Muscle of arm (tissue), 14 donors: ENCODE measurements at places on chromosomes 6 and 20. TPM values are rescaled to one million over a fixed set of nuclear protein-coding genes. Genes with fewer than 3 reads are reported as not detected.

The PMEPA1 gene
- polyA plus RNA-seq: 19.0 TPM

The DPPA5 gene
- not detected for polyA plus RNA-seq

The WFDC10B gene
- polyA plus RNA-seq: not detected

The SLC17A3 gene
- polyA plus RNA-seq: not detected

The TNFRSF6B gene
- polyA plus RNA-seq: 1.9 TPM

The HLA-DPB1 gene
- polyA plus RNA-seq: 9.6 TPM

- no peak for DNase-seq
These were observed 478 bp upstream of the MTHFD1L start for GRCh38 chr6:150865043-150865405.

- DNase-seq: peak; percentile 72
These were observed 2.0 kb downstream of the SPAG4 start for GRCh38 chr20:35617397-35618262.

GRCh38 chr20:2654384-2654822 is 2.0 kb downstream of the NOP56 start:
- DNase-seq: no peak

- no peak for DNase-seq
These were observed 22.3 kb downstream of the ELOVL5 start for GRCh38 chr6:53326372-53327016.

DNA sequence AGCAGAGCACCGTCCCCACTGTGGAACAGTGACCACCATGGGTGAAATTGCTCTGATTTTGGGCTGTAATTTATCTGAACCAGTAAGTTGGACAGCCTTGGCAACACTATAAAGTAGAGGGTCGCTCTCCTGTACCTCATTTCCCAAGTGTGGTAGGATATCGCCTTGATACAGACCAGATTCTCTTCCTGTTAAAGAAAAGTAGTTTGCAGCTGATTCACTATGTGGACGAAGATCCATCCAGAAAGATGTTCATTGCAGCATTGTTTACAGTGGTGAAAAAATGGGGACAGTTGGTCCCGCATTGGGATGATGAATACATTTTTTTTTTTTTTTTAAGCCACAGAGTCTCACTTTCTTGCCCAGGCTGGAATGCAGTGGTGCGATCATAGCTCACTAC is 74.3 kb downstream of the SLX4IP start:
- DNase-seq: no peak

- DNase-seq: no peak
These were observed 110.1 kb downstream of the ADTRP start for GRCh38 chr6:11668455-11668854.

GRCh38 chr20:7010527-7010926 is 243.0 kb downstream of the BMP2 start:
- DNase-seq: no peak

DNA sequence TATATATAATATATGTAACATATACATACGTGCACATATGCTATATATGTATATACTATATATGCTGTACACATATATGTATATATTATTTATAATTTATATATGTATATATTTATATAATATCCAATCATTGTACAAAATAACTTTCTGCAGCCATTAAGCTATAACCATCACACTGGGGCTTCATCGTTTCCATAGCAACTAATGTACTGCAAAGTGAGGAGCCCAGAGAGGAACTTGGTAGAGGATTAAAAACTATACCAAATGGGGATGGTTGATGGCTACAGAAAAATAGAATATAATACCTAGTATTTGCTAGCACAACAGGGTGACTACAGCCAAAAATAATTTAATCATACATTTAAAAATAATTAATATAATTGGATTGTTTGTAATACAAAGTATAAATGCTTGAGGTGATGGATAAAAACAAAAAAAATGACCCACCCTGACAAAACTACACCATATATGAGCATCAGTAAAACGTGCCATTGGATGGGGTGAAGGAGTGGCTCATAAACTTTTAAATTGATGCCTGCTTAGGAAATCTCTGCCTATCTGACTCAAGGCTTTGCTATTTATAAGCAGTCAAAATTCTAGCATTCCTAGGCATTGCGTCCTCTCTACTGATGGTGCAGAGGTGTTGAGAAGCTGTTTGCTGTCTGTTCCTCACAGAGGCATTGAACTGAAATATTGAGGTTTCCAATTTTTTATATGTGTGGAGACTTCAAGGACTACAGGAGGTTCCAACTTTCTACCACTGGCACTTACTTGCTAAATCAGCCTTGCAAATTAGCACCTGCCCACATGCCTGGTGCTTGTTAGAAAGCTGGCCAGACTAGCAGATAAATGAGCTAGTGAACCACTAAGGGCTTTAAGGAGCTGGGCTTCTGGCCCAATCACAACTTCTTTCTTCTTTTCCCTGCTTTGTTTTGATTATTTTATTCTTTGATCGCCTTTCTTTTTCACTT is 190.1 kb downstream of the SCP2D1 start:
- DNase-seq: no peak

DNA sequence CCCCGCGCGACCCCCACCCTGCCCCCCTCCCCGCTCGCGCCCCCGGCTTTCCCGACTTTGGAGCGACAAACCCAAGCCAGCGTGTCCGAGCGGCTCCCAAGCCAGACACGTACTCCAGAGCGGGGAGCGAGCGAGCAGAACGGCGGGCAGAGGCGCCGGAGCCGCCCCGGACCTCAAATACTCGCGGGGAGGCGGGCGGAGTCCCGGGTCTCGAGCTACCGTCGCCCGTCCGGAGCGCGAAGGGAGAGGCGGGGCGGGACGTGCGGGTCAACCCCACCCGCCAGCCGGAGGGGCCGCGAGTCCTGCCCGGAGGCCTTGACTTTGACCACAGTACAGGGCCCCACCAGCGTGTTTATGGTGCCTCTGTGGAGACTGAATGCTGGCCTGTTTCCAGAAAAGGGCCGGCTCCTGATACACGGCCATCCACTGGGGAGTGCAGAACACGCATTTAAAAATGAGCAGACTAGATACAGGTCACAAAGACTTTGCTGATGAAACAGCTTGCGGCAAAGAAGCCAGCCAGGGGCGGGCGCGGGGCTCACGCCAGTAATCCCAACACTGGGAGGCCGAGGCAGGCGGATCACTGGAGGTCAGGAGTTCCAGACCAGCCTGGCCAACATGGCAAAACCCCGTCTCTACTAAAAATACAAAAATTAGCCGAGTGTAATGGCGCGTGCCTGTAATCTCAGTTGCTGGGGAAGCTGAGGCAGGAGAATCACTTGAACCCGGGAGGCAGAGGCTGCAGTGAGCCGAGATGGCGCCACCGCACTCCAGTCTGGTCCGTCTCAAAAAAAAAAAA is at the start of gene SERPINB6:
SERPINB6 (minus strand) TSS at position 148 of the 799 bp plus-strand sequence. CDS start 12,235 bp downstream, outside the sequence.
- peak; percentile 85 for DNase-seq

GRCh38 chr6:37251211-37251780 is 6.3 kb upstream of the TBC1D22B start:
- no peak for DNase-seq

GRCh38 chr6:75624335-75624734 is 22.7 kb downstream of the SENP6 start:
- DNase-seq: no peak
